Anterior cingulate cortex (tissue), 58 donors: ENCODE measurements at places on chromosomes 3 and 15.

- DNase-seq: no peak
Observed at GRCh38 chr3:151316267-151316991, at the start of gene GPR87. TSS of gene GPR87 (minus strand) at chr3:151316820. CDS start at chr3:151300100, 16,720 bp downstream.

GRCh38 chr3:194561306-194561974 lies 71.8 kb downstream of the TMEM44 start:
- DNase-seq: no peak

GRCh38 chr3:124985349-124985748 lies 50.8 kb upstream of the MUC13 start:
- no peak for DNase-seq

- no peak for DNase-seq
Observed at GRCh38 chr15:72339777-72340177, 19.8 kb upstream of the CELF6 start.

GRCh38 chr15:53644660-53645059 lies 114.8 kb downstream of the WDR72 start:
- DNase-seq: no peak

DNA sequence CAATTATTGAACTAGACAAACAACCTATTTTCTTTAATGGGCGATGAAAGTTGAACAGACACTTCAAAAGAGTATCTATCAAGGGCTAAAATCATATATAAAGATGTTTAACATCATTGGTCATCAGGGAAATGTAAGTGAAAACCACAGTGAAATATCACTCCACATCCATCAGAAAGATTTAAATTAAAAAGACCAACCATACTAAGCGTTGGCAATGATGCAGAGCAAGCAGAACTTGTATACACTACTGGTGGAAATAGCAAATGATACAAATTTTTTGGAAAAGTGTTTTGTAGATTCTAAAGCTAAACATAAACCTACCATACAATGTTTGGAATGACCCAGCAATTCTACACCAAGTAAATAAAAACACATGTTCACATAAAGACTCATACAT lies 65.9 kb upstream of the THBS1 start:
- no peak for DNase-seq

- no peak for DNase-seq
Observed at GRCh38 chr15:52505151-52505550, 23.5 kb downstream of the MYO5A start.

DNA sequence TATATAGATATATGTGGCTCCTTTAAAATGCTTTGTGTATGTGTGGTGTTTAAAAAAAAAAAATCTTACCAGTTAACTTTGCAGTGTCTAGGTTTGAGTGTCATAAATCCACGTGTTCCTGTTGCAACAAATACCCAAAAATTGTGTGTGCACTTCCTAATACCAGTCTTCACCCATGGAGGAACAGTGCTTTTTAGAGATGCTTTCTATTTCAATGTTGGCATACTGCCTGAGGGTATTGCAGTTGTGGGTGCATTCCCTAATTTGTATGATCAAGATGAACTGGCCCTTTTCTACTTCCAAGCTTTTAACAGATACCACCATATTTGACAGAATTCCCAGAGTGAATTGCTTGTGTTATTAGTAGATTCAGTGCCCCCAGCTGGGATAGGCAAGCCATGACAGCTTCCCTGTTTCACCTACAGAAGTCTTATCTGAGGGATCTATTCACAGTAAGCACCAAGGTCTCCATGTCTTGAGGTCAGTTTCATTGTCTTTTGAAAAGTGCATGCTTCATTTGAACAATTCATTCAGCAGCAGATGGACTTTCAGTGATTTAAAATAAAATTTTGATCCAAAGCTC lies 68.9 kb upstream of the GOLGA6B start:
- DNase-seq: no peak

DNA sequence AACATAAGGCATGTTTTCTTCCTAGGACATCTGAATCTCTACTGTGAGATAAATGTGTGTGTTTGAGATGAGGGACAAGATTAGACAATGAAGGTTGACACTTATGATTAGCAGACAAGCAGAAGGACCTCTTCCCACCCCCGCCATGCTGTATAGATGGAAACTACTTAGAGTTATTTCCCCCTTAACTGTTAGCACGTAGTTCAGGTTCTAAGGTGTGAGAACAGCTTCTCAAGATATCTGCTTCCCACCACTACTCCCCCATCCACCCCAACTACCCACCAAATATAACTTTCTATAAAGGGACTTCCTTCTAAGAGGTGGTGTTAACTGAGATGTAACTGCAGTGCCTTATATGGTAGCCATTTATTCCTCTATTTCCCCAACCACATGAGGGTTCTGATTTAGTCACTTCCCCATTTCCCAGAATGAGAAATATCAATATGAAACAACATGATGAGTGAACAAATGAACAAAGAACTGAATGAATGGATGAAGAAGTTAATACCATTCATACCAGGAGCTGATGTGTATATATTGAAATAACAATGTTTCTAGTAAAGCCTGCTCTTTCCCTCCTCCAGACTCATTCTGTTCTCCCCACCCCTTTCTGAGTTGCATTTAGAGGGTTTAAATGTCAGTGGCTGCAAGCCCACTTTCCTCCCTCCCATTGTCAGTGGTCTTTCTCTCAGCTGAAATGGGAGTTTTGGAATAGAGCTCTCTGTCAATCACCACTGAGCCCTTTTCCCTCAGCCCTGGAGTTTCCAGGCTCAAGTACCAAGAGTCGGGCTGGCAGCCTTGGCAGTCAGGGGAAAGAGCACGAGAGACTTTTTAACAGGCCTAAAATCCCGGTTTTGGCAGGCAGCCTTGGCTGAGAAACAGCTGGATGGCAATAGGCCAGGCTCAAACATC lies 7.7 kb upstream of the RFTN1 start:
- DNase-seq: no peak

DNA sequence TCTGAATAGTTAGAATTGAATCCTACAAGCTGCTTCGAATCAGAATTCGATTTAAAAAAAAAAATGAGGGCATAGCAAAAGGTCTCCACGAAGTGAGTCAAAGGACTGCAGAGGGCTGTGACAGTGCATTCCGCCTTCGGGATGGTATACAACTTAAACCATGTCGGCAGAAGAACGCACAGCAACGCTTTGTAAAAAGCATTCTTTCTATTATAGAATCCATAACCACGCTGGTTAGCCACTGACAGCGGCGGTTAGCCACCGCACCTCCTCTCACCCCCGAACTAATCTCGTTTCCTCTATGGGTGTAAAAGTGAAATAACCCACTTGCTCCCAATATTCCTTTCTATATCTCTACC lies 664 bp upstream of the PIK3CA start:
- no peak for DNase-seq

DNA sequence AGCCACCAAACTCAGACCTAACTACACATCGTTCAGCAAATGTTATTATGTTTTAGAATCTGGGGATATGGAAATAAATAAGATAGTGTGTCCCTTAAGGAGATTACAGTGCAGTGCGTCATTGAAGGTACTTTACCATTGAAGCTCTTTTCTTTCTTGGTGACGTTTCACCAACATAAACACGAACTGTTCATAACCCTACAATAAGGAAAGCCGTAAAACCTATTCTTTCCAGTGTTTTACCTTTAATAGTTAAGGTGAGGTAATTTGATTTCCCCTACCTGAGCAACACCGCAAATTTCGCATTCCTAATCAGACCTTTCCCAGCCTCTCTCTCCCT lies 826 bp downstream of the CCDC66 start:
- DNase-seq: no peak

- DNase-seq: no peak
Observed at GRCh38 chr15:64770626-64771025, 4.8 kb downstream of the RBPMS2 start.

DNA sequence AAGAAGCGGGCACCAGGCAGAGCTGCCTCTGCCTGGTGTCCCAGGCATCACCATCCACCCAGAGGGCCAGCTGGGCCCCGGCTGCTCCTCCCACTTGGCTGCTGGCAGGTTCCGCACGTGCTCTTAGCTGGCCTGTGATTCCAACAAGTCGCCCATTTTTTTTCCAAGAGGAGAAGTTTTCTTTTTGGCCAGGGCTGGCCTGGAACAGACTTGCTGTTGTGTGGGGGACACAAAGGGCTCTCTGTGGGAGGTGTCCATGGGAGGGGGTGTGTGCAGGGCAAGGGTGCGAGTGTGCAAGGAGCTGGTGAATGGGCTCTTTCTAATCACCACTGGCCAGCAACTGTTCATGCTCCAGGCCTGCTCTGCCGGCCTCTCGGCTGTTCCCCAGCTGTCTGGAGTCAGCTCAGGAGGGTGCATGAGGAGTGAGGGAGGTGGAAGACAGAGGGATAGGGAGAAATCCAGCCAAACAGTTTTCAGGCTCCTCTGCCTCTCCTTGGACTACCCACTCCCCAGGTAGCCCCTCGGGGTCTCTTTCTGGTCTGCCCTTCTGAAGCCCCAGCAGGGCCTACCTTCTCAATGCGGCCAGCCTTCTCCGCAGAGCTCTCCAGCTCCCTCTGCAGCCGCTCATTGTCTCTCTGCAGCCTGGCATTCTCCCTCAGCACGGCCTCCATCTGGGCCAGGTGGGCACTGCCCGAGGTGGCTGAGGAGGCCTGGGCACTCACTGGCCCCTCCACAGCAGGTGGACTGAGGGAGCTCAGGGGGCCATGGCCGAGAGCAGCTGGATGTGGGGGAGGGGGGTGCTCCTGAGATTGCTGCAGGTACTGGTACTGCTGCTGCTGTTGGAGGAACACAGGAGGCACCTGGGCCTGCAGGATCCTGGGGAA lies 7.1 kb downstream of the AMOTL2 start:
- peak; percentile 94 for DNase-seq

DNA sequence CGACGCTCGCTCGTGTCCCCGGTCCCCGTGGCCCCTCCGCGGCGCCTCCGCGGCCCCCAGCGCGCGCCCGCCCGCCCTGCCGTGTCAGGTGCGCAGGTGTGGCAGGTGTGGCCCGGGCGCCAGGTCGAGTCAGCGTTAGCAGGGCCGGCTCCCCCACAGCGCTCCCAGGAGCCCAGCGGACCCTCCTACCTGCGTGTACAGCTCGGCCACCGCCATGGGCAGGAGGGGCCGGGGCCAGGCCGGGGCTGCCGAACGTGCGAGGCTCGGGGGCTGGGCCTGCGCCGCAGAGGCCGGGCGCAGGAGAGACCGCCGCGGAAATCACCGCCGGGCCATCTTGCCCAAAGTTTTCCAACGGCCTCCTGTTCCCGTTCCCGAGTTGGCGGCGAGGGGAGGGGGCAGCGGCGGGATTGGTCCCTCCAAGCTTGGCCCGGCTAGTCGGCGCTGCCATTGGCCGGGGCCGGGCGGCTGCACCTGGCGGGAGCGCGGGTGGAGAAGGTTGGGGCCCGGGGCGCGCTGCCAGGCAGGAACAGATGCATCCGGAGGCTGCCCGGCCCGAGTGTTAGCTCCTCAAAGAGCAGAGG lies at the start of gene MYO5C:
TSS of gene MYO5C (minus strand) at position 384 of the 581 bp plus-strand sequence. CDS start at position 216, 168 bp downstream.
- DNase-seq: no peak

DNA sequence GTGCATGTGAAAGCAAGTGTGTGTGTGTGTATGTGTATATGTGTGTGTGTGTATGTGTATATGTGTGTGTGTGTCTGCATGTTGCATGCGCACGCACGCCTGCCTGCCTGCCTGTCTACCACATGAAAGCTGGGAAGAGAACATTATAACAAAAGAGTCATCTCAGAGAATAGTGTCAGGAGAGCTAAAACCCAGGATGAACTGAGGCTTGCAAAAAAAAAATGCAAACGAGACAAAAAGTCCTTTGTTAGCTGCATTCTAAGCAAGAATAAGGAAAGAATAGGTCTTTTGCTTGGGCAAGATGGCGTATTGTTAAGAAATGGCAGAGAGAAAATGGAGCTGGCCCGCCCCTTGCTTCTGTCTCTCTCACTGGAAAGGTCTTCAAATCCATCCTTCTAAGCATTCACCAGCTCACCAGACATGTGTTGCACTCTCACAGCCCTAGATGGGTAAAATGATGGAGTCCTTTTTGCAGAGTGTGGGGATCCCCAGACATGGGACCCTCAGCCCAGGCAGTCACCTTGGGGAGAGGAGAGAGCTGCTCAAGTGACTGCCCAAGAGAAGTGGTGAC lies 16.4 kb downstream of the WNT7A start:
- DNase-seq: no peak

DNA sequence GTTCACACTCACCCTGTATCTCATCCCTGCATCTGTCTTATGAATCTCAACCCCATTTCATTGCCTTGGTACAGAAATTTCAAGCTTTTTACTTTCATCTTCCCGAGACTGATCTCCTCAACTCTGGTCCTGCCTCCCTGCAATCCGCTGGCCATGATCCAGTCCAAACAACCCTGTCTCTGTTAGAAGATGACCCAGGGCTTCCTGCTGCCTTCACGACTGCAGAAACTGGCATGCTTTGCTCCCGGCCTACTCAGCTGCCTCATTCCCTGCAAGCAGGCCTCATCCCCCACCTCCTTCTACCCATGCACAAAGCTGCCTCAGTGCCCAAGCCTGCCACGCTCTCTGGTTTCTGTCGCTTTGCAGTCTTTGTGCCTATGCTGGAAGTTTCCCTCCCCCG lies 12.4 kb downstream of the HES1 start:
- no peak for DNase-seq

DNA sequence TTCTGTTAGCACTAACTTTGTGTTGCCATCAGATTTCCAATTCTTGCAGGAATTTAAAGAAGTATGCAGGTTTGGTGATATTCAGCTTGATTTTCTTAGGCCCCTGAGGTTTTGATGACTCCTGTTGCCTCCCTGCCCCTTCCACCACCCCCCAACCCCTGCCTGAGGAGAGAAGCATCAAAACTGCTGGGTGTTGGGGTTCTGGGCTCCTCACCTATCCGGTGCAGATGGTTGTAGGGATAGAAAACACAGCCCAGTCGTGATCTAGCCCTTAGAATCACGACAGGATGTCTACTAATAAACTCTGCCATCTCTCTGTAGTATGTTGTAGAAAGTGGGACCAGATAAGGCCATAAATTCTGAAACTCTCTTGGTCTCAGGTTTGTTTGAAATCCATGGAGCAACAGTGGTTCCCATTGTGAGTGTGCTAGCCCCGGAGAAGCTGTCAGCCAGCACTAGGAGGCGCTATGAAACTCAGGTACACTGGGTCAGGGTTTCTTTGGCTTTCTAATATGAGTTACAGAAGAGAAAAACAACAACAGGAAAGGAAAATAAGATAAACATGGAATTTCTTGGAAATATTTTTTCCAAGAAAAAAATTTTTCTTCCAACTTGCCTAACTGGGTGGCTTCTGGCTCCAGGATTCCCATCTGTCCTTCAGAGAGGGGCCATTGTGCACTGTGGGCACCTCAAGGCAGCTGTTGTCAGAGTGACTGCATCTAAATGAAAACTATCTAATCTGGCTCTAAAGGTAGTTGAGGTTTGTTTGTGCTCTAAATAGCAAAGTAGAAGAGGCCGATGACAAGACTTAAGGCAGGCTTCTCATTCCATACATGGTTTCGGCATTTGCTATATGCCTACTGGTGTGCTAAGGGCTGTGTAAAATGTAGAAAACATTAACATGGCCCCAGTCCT lies 8.7 kb downstream of the SRP14 start:
- DNase-seq: no peak
